Karpas-422 (cell line): ENCODE measurements at places on chromosomes 1 and 21.

GRCh38 chr1:30810416-30811080, 53.0 kb upstream of the LAPTM5 start:
- 0 out of 2 replicates have a peak, but pooled peaks cover 2% of the 10 kb centered on the region for H3K27me3 ChIP-seq
- H3K36me3 ChIP-seq: no peaks in the 10 kb centered on the region
- H3K27ac ChIP-seq: no peak overlapping the region
- no peak for DNase-seq

GRCh38 chr1:25987951-25988350, 9.9 kb downstream of the PAFAH2 start:
- H3K4me1 ChIP-seq: no peaks in the 10 kb centered on the region
- H3K36me3 ChIP-seq: no peaks in the 10 kb centered on the region
- no peaks in the 10 kb centered on the region for H3K27me3 ChIP-seq
- no peak for DNase-seq
- H3K4me3 ChIP-seq: no peak overlapping the region

DNA sequence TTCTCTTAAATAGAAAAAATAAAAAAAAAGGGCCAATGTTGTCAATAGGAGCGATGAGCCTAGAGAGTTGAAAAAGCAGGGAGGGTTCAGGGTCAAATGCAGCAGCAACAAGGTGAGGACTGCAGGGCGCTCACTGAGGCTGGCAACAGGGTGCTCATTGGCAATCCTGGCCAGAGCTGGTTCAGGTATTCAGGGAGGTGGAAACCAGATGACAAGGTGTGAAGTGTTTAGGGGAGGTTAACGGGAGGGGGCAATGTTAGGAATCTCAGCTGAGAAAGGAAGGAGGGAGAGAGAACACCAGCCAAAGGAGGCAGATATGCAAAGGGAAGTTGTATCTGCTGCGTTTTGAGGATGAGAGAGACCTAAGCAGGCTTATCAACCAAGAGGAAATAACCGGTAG, 129.8 kb upstream of the DAB1 start:
- no peak overlapping the region for H3K4me3 ChIP-seq
- H3K27ac ChIP-seq: no peak overlapping the region
- no peak for DNase-seq
- no peaks in the 10 kb centered on the region for H3K36me3 ChIP-seq
- H3K27me3 ChIP-seq: no peaks in the 10 kb centered on the region

DNA sequence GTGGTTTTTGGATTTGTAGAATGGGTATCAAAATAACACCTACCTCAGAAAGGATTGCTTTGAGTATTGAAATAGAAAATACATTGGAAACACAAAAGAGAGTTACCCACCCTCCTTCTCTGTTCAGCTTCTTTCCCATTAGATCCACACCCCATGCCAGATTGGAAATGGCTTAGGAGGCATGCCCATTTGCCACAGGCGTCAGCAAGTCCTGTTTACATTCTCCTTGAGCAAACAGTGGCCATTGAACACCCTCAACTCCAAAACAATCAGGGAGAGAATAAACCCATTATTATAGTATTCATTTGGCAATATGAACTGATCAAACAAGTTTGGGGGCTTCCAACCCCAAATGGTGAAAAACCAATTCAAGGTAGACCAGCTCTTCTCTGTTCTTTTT, 2.4 kb downstream of the ELAPOR1 start:
- no peak overlapping the region for H3K4me3 ChIP-seq
- DNase-seq: peak; percentile 26
- H3K27me3 ChIP-seq: no peaks in the 10 kb centered on the region
- H3K4me1 ChIP-seq: peaks cover 20% of the 10 kb centered on the region
- no peak overlapping the region for H3K27ac ChIP-seq

DNA sequence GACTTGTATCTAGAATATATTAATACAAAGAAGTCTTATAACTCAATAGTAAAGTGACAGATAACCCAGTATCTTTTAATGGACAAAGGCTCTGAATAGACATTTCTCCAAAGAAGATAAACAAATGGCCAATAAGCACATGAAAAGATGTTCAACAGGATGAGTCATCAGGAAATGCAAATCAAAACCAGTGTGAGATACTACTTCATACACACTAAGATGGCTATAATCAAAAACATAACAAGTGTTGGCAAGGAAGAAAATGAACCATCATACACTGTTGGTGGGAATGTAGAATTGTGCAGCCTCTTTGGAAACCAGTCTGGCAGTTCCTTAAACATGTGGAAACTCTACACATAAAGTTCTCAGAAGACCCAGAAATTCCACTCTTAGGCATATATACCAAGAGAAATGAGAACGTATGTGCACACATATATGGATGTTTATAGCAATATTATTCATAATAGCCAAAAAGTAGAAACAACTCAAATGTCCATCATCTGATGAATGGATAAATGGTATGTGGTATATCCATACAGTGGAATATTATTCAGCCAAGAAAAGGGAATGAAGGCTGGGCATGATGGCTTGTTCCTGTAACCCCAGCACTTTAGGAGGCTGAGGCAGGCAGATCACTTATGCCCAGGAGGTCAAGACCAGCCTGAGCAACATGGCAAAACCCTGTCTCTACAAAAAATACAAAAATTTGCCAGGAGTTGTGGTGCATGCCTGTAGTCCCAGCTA, 9.9 kb upstream of the MPL start:
- no peaks in the 10 kb centered on the region; the same call in 1 of the 2 replicates for H3K27me3 ChIP-seq
- DNase-seq: no peak
- no peak overlapping the region for H3K4me3 ChIP-seq
- no peaks in the 10 kb centered on the region for H3K4me1 ChIP-seq
- no peaks in the 10 kb centered on the region; the same call in 1 of the 2 replicates for H3K36me3 ChIP-seq

- no peaks in the 10 kb centered on the region for H3K4me1 ChIP-seq
- no peak overlapping the region for H3K4me3 ChIP-seq
- DNase-seq: peak; percentile 82
- H3K27ac ChIP-seq: no peak overlapping the region
These were observed 20.3 kb upstream of the SLC5A9 start for GRCh38 chr1:48202030-48202752.

GRCh38 chr1:78440381-78440793, 50.4 kb upstream of the PTGFR start:
- H3K27me3 ChIP-seq: no peaks in the 10 kb centered on the region
- no peak overlapping the region for H3K4me3 ChIP-seq
- no peaks in the 10 kb centered on the region for H3K4me1 ChIP-seq
- DNase-seq: no peak

- H3K4me1 ChIP-seq: no peaks in the 10 kb centered on the region
- DNase-seq: no peak
- no peaks in the 10 kb centered on the region for H3K27me3 ChIP-seq
- no peaks in the 10 kb centered on the region for H3K36me3 ChIP-seq
- H3K4me3 ChIP-seq: no peak overlapping the region
These were observed 439.3 kb downstream of the USP25 start for GRCh38 chr21:16169102-16169511.

- H3K36me3 ChIP-seq: no peaks in the 10 kb centered on the region
- no peak for DNase-seq
- peaks cover under 1% of the 10 kb centered on the region for H3K4me1 ChIP-seq
- H3K4me3 ChIP-seq: no peak overlapping the region
- no peaks in the 10 kb centered on the region for H3K27me3 ChIP-seq
These were observed 18.8 kb downstream of the PLEKHM2 start for GRCh38 chr1:15702722-15703550.

- DNase-seq: no peak
- no peaks in the 10 kb centered on the region for H3K36me3 ChIP-seq
- no peak overlapping the region for H3K4me3 ChIP-seq
- no peak overlapping the region for H3K27ac ChIP-seq
- H3K4me1 ChIP-seq: no peaks in the 10 kb centered on the region
- H3K27me3 ChIP-seq: no peaks in the 10 kb centered on the region
These were observed 101.4 kb downstream of the PLPPR5 start for GRCh38 chr1:98903261-98903660.

DNA sequence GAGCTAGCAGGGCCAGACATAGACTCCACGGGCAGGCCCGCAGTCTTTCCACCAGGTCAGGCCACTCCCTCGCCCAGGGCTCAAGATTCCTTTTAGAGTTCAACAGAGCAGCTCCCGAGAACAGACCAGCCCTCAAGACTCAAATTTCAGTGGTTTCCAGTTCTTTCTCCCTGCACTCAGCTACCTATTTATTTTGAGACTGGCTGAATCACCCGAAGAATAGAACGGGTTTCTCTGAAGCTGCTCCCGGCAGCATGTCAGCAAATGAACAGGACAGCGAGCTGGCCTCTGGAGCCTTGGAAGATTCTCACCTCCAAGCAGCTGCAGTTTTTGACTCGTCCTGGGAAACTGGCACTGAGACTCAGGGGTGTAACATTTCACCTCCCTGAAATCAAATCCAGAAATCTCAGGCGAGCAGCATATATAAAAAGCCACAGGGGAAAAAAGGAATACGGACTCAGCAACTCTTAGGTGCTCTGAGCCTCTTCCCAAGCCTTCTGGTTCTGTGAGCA, 177.9 kb downstream of the CLIC6 start:
- H3K36me3 ChIP-seq: no peaks in the 10 kb centered on the region
- no peak overlapping the region for H3K4me3 ChIP-seq
- no peaks in the 10 kb centered on the region for H3K27me3 ChIP-seq
- DNase-seq: no peak
- H3K27ac ChIP-seq: no peak overlapping the region

DNA sequence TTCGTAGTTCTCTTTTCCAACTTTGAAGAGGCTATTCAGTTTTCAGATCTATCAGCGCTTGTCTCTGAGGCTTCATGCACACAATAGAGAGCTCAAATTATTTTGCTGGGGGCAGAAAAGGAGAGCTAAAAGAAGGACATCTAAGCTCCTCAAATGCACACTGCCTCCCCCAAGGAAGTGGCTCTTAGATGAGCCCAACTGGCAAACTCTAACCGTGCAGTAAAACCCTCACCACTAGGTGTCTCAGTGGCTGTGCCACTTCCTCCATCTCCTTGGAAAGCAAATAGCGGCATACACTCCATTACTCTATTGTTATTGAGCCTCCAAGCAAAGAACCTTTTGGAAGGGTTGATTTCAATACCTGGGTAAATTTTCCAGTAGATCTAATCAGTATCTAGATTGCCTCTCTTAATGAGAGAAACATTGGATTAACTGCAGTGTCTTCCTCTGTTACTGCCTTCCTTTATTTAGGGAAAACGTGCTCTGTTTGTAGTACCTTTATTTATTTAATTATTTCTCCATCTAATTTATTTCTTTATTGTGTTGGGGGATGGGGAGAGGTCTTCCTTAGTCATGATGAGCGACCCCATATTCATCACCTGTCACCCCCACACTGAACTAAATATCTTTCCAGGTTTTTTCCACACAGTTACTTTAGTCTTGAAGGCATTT, 9.2 kb upstream of the SFPQ start:
- peak overlapping the region; percentile 33; the same call in 1 of the 2 replicates for H3K4me3 ChIP-seq
- no peak overlapping the region; the same call in 1 of the 2 replicates for H3K27ac ChIP-seq
- no peaks in the 10 kb centered on the region for H3K36me3 ChIP-seq
- peak; percentile 92 for DNase-seq
- H3K4me1 ChIP-seq: peaks cover 16% of the 10 kb centered on the region
- no peaks in the 10 kb centered on the region for H3K27me3 ChIP-seq

- no peak overlapping the region for H3K27ac ChIP-seq
- no peaks in the 10 kb centered on the region for H3K27me3 ChIP-seq
- no peak overlapping the region for H3K4me3 ChIP-seq
- H3K36me3 ChIP-seq: peaks cover 50% of the 10 kb centered on the region
These were observed 27.2 kb upstream of the SHISA4 start for GRCh38 chr1:201861448-201861847.

- no peak overlapping the region for H3K4me3 ChIP-seq
- H3K4me1 ChIP-seq: no peaks in the 10 kb centered on the region
- H3K27me3 ChIP-seq: no peaks in the 10 kb centered on the region
- DNase-seq: no peak
These were observed 128.0 kb downstream of the TGFBR3 start for GRCh38 chr1:91757763-91758460.

- H3K36me3 ChIP-seq: no peaks in the 10 kb centered on the region
- H3K4me3 ChIP-seq: no peak overlapping the region
- DNase-seq: no peak
- H3K4me1 ChIP-seq: no peaks in the 10 kb centered on the region
- no peaks in the 10 kb centered on the region for H3K27me3 ChIP-seq
- H3K27ac ChIP-seq: no peak overlapping the region
These were observed 99.6 kb upstream of the FBXO28 start for GRCh38 chr1:224014330-224014649.

- H3K27me3 ChIP-seq: no peaks in the 10 kb centered on the region
- no peak overlapping the region for H3K27ac ChIP-seq
- H3K4me1 ChIP-seq: no peaks in the 10 kb centered on the region
- no peak overlapping the region for H3K4me3 ChIP-seq
- DNase-seq: no peak
These were observed 430.8 kb upstream of the PTBP2 start for GRCh38 chr1:96290801-96291200.

DNA sequence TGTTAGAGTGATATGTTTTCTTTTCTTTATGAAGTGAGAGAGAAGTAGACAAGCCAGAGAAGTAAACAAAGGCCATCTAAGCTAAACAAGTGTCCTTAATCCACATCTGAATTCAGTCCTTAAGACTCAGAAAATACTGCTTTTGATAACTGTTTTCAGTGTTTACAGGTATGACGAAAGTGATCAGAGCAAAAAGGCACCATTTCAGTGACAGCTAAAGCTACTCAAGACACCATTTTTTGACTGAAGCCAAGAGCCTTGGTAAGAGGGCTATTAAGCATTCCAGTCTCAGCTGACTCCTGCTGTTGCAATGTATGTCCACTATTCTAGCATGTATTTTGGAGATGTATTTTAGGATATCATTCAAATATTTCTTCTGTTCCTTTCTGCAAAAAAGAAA, 4.1 kb downstream of the KMO start:
- H3K36me3 ChIP-seq: no peaks in the 10 kb centered on the region
- no peak overlapping the region for H3K27ac ChIP-seq
- no peak for DNase-seq
- H3K4me3 ChIP-seq: no peak overlapping the region
- no peaks in the 10 kb centered on the region for H3K27me3 ChIP-seq

- no peaks in the 10 kb centered on the region for H3K27me3 ChIP-seq
- H3K27ac ChIP-seq: no peak overlapping the region
- H3K4me1 ChIP-seq: peaks cover 3% of the 10 kb centered on the region
- H3K4me3 ChIP-seq: no peak overlapping the region
- H3K36me3 ChIP-seq: no peaks in the 10 kb centered on the region
- peak; percentile 68 for DNase-seq
These were observed 437 bp upstream of the HSPG2 start for GRCh38 chr1:21937372-21938121.

- no peaks in the 10 kb centered on the region for H3K27me3 ChIP-seq
- H3K4me3 ChIP-seq: no peak overlapping the region
- H3K4me1 ChIP-seq: peaks cover 29% of the 10 kb centered on the region
- no peak for DNase-seq
These were observed 5.7 kb downstream of the UBASH3A start for GRCh38 chr21:42409366-42409765.

GRCh38 chr1:29789910-29790247, 553.6 kb downstream of the PTPRU start:
- H3K4me1 ChIP-seq: peaks cover 2% of the 10 kb centered on the region; the same call in 1 of the 2 replicates
- H3K27me3 ChIP-seq: no peaks in the 10 kb centered on the region
- H3K36me3 ChIP-seq: no peaks in the 10 kb centered on the region
- no peak overlapping the region for H3K27ac ChIP-seq
- no peak for DNase-seq

DNA sequence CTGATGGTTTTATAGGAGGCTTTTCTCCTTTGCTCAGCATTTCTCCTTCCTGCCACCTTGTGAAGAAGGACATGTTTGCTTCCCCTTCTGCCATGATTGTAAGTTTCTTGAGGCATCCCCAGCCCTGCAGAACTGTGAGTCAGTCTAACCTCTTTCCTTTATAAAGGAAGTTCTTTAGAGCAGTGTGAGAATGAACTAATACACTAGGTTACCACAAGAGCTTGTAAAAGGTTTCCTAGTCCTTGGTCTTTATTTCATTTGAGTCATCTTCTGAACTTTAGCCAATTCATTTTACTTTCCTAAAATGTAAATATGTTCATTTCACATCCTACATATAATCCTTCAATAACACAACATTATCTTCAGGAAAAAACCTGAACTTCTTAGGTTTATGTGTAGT, 365.3 kb downstream of the HHIPL2 start:
- H3K36me3 ChIP-seq: no peaks in the 10 kb centered on the region
- no peak overlapping the region for H3K27ac ChIP-seq
- DNase-seq: no peak
- H3K4me1 ChIP-seq: no peaks in the 10 kb centered on the region
- no peak overlapping the region for H3K4me3 ChIP-seq
